Peyer's patch (tissue), 4 donors: ENCODE measurements at places on chromosomes 12 and 14.

DNA sequence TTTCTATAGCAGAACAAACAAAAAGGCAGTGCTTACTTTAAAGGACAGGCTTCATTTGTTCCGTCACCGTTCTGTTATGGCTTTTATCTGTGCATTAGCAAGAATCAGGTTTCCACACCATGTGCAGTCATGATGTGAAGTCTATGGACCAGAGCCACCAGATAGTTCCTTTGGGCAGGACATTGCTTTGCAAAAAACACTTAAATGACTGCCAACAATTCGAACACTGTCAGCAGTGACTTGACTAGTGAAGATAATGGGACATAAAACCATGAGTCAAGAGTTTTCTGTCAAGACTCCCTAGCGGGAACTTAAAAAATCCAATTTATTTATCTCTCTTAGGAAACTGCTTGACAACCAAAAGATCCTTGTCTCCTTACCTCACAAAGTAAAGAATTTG, 80.3 kb downstream of the NKX2-1 start:
- no peak overlapping the region for H3K4me3 ChIP-seq
- H3K4me1 ChIP-seq, result no peaks in the 10 kb centered on the region
- DNase-seq, result no peak
- H3K36me3 ChIP-seq, result no peaks in the 10 kb centered on the region
- no peaks in the 10 kb centered on the region for H3K27me3 ChIP-seq

- no peaks in the 10 kb centered on the region for H3K27me3 ChIP-seq
- no peaks in the 10 kb centered on the region for H3K36me3 ChIP-seq
- DNase-seq, result no peak
- no peaks in the 10 kb centered on the region for H3K4me1 ChIP-seq
- no peak overlapping the region for H3K27ac ChIP-seq
- no peak overlapping the region for H3K4me3 ChIP-seq
These were observed 16.9 kb downstream of the ETV6 start for GRCh38 chr12:11666131-11667050.

GRCh38 chr12:27696864-27697564, 767 bp downstream of the REP15 start:
- DNase-seq, result no peak
- no peak overlapping the region for H3K27ac ChIP-seq
- no peaks in the 10 kb centered on the region for H3K36me3 ChIP-seq
- no peaks in the 10 kb centered on the region for H3K4me1 ChIP-seq

DNA sequence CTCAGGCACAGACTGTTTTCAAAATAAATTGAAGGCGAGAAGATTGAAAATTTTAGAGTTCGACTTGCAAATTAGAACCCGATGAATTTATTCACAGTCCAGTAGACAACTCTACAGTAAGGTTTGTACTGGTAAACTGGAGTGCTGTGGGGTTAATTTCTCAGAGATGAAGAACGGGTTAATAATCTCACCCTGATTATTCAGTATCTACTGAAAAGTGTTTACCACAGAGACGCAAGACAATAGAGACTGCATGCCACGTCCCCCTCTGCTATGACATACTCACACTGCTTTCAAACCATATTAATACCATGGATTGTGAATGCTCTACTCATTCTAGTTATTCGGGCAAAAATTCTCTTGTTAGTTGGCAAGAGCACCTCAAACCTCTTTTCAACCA, 36.1 kb downstream of the CFL2 start:
- no peak overlapping the region for H3K4me3 ChIP-seq
- no peaks in the 10 kb centered on the region for H3K36me3 ChIP-seq
- no peak for DNase-seq
- H3K27me3 ChIP-seq, result no peaks in the 10 kb centered on the region
